Adrenal gland (tissue), 19 donors: ENCODE measurements at places on chromosomes 1 and 21. TPM values are rescaled to one million over a fixed set of nuclear protein-coding genes. Genes with fewer than 3 reads are reported as not detected.

CACHD1 gene
- 16.2 TPM for total RNA-seq

C1orf185 gene
- total RNA-seq: not detected

STRIP1 gene
- total RNA-seq: 30.0 TPM

BRDT gene
- not detected for total RNA-seq

LORICRIN gene
- total RNA-seq: not detected

ICOSLG gene
- total RNA-seq: 0.48 TPM

GBP1 gene
- 18.9 TPM for total RNA-seq

KIF14 gene
- total RNA-seq: 1.0 TPM

CNTN2 gene
- total RNA-seq: 0.08 TPM

SIM2 gene
- total RNA-seq: 0.55 TPM

RHD gene
- not detected for total RNA-seq

ERG gene
- total RNA-seq: 11.4 TPM

E2F2 gene
- total RNA-seq: 0.88 TPM

EPHA8 gene
- total RNA-seq: not detected

PODN gene
- total RNA-seq: 2.5 TPM

UBQLN4 gene
- 10.9 TPM for total RNA-seq

HAO2 gene
- not detected for total RNA-seq

ABCA4 gene
- 1.9 TPM for total RNA-seq

KRTAP12-2 gene
- not detected for total RNA-seq

NUDT4B gene
- total RNA-seq: 1.3 TPM
